Putamen (tissue), 1 donor: ENCODE measurements at places on chromosomes 12 and 14.

- DNase-seq = no peak
Observed at GRCh38 chr12:128797119-128798118, 26.3 kb downstream of the SLC15A4 start.

DNA sequence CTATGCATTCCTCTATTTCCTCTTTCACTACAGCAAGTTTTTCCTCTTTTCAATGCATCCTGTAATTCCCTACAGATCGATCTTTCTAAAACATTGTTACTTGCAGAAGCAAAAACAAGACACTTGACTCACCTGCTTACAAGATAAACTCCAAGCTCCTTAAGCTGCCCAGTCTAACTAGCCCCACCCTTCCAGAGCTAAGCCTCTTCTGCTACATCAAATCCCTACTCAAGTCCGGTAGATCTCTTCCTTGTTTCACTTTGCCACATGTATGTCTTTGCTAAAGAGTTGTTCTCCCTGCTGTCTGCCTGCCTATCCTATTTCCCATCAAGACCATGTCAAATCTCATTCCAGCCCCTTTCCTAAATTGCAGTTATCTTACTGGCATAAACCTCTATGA is 724.8 kb downstream of the C12orf50 start:
- no peak for DNase-seq

DNA sequence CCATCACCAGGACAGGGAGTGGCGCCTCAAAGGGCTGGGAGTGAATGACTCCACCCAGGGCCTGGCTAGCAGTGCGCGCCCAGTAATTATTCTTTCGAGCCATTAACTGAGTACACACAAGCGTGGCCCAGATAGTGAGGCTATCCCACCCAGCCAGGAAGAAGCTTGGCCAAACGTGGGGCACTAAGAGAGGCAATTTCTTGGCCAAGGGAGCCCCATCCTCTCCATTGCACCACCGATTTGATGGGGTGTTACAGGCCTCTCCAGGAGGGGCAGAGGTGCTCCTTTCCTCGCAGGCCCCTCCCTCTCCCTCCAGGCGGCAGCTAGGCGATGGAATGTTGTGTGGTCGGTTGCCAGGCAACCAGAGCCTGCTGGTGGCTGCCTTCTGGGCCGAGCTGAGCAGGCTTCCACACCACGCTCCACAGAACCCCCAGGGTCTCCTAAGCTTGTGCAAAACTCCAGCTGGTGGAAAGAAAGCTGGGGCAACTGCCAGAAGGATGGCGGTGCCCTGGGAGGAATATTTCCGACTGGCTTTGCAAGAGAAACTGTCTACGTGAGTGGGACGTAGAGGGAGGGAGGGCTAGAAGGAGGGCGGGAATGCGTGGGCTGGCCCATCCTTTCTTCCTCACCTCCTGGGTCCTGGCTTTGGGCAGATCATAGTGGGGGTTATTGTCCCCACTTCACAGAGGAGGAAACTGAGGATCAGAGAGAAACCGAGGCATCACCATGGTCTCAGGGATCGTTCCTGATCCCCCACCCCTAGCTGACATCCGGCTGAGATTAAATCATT is at the start of gene CFAP73:
CFAP73 (plus strand) TSS at position 364 of the 790 bp plus-strand sequence; CDS start at position 498, 134 bp downstream.
- no peak for DNase-seq

DNA sequence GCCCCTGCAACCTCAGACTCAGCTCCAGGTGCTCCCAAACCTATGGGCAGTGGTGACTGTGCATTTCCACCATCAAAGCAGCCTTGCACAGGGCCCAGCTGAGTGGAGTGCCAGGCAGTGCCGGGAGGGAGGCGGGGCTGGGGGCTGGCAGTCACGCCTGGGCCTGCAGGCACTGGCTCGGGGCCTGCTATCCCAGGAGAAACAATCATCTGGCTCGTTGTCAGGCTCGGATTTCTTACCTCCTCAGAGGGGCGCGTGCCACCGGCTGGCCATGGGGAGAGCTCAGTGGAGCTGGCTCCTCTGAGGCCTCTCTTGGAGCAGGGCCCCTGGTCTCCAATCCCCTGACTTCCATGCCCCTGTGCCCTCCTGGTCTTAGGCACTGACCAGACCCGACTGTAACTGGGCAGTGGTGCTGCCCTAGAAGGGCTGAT is 20.2 kb upstream of the PPP1R13B start:
- no peak for DNase-seq

DNA sequence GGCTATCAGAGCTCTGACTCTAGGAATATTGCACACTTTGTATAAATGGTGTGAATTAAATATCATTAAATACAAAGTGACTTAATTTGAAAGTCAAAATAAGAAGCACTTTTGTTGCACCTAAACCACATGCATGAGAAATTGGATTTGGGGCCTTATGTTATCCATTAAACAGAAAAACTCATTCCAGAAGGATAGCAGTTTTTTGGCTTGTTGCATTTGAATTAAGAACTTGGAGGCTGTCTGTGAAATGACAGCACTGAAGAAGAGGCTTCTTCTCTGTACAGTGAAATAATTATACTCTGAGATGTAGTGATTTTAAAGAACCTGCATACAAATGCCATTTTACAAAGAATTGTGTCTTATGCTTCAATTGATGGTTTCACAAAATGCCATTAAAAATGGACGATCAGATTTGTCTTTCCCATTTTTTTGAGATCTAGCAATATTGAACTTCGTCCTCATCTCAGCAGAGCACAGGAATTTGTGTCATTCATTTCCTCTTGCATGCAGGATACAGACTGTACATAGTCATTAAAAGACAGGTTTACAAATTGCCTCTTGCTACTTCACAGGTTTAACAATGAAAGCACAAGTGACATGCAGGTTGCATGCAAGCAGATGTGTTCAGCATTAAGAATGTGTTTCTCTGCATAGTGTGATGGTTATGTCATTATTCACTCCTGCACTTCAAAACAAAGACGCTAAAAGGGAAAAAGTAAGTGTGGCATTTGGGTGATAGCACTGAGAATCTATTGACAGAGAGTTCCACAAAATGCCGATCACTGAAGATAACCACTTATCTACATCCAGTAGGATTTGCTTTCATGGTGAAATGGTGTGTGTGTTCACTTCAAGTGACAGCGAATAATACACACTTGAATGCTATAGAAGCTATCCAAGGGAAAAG is 35.9 kb upstream of the PYGL start:
- no peak for DNase-seq

- DNase-seq = peak; percentile 5
Observed at GRCh38 chr14:32201816-32202490, at the start of gene RNU6-7. Gene RNU6-7 (plus strand): TSS chr14:32202045.

- no peak for DNase-seq
Observed at GRCh38 chr12:32754111-32754510, 1.6 kb downstream of the YARS2 start.

DNA sequence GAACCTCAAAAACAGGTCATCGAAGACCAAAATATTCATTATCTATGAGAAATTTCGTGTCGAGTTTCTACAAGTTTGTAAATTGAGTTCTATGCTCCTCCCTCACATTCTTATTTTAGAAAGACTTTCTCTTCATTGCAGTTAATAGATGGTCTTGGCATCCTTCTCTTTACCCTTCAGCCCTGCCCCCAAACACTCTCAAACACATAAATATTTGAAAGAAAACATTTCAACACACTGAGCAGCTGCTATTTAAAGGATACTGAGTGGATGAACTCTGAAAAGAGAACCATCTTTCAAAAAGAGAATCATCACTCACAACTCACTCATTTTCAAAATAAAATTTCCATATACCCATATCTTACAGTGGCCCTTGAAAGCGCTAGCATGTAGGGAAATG is 67.1 kb downstream of the NUAK1 start:
- no peak for DNase-seq

DNA sequence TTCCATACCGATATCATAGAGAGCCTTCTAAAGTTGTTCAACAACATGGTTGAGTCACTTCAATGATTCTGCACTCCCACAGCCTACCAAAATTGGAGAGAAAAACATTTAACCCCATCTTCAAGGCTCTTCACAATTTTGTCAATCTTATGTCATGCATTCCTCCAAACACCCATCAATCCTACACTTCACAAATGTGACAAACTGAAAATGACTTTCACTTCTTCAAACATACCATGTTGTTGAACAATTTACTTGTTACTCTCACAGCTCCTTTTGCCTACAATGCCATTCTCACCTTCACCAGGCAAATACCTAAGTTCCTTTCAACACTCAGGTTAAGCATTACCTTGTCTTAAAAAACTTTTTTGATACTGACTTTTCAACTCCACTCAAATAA is 88.0 kb downstream of the OSBPL8 start:
- DNase-seq = no peak

GRCh38 chr12:124009781-124010180 is 36.8 kb downstream of the ZNF664 start:
- DNase-seq = no peak

GRCh38 chr14:23076785-23077408 is 18.0 kb downstream of the ACIN1 start:
- DNase-seq = no peak

- no peak for DNase-seq
Observed at GRCh38 chr12:32493282-32493681, 93.9 kb downstream of the FGD4 start.

DNA sequence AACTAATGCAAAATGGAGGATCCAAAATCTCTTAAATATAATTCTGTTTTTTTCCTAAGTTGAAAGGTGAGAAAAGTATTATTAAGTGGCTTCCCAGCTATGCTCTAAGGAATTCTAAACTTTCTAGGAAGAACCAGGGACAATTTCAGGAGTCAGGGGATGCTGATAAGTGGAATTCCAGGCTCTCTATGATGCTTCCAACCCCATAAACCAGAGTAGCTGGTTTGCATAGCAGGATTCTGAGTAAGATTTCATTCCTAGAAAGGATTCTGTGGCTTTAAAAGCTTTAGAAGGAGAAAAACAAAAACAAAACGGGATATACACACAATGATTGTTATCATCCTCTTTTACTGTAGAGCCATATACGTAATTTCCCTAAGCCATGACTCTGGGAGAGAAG is 93.9 kb downstream of the SLC16A7 start:
- no peak for DNase-seq

DNA sequence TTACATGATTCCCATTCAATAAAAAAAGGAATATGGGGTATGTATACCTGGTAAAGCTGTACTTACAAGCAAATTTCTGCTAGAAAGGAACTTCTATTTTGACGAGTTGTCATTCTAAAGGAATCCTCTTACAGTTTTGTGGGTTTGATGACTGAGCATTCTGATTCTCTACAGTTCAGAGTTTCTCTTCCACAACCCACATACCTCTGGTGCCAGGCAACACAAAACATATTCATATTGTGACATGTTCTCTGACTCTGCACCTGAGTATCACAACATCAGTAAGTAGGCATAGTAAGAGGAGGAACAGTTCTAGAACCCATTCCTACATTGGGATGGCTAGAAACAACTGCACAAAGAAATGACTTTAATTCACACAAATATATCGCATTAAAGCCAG is 636.6 kb downstream of the MED13L start:
- no peak for DNase-seq

DNA sequence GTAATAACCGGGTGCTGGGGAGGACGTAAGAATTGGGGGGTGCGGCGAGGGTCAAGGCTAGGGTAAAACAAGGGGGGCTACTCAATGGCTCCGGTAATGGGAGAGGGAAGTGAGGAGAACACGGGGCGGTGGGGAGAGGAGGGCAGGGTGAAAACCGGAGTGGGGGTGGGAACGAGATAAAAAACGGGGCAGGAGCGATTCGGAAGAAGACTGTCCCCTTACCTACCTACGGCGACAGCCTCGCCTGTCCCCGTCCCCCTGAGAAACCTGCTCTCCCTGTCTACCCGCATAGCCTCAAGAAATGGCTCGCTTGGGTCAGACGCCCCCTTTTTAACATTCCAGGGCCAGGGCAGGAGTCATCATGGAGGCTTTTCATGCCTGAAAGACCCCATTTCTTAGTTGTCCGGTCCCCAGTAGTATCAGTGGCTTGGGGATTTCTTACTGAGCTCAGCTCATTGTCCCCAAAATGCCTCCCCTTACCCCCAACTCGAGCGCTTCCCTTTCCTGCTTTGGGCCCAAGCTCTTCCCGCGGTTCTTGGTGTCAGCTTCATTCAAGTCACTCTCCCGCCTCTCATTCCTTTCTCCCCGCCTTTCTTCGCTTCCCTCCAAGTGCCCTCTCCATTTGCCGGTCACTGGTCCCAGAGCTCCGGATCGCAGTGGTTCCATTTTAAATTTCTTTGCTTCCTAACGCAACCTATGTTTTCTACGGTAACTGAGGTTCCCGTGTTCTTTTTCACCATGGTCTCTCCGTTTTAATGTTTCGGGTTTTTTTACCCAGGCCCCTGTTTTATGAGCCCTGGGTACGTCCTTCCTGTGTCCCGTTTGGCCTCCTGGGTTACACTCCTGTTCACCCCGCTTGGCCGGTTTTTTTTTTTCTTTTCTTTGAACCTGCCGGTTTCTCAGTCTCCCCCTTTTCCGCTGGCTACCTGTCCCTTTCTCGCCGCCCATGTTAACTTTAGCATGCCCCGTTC is 1.2 kb upstream of the WSB2 start:
- peak; percentile 45 for DNase-seq

DNA sequence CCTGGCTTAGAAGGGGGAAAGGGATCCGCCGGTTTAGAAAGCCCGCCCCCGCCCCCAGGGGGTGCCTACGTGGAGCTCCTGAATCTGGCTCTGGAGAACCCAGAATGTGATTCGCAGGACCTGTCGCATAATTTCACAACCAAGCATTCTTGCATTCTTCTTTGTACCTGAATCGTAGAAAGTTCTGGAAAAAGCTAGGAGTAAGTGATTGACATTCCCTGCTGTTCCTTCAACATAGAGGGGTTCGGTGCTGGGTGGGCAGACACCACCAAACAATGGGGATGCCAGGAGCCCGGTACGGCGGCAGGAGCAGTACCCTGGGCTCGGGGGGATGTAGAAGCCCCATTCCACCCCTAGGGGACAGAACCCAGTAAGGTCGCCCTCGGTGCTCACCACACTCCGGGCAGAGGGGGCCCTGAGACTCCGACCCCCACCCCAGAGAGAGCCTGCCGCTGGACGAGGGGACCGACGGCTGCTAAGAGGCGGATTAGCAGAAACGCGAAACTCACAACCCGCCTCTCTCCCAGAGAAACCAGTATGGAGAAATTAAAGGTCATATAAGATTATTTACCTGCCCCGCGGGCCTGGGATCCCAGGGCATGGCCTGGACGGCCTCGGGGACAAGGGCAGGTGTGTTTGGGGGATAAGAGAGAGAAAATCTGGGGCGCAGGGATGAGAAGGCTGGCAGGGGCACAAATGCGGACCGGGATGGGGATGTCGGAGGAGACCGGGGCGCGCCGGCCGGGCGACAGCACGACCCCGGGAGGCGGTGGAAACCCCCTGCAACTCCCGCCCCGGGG is 520 bp downstream of the CSRP2 start:
- DNase-seq = no peak

- no peak for DNase-seq
Observed at GRCh38 chr12:5794156-5794555, 150.9 kb downstream of the ANO2 start.
